ENCODE measurements at places on chromosomes 7 and 10. TPM values are rescaled to one million over a fixed set of nuclear protein-coding genes. Genes with fewer than 3 reads are reported as not detected.

DNA sequence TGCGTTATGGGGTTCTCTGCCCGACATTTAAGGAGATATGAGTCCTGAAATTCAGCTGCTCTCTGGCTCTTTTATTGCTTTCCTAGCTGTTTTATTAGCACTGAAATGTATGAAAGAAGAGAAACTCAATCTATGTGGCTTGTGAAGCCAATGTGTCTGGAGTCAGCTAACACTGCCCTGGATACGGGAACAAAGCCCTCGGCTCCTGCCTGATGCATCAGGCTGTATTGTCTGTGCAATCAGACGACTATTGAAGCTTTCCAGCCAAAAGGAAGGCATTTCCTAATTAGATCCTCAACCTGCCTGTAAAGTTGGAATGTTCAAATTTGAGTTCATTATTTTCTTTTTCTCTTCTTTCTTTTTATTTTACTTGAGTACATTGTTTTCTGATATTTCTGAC, 22.0 kb upstream of the TM9SF3 start:
- H3K4me3 ChIP-seq: no peak overlapping the region
- DNase-seq: no peak
- peaks cover 6% of the 10 kb centered on the region for H3K4me1 ChIP-seq

GRCh38 chr7:25359471-25360059, 131.3 kb upstream of the NPVF start:
- no peak overlapping the region for H3K4me3 ChIP-seq
- DNase-seq: no peak
- H3K27ac ChIP-seq: no peak overlapping the region
- H3K27me3 ChIP-seq: no peaks in the 10 kb centered on the region
- no peaks in the 10 kb centered on the region for H3K36me3 ChIP-seq
- H3K4me1 ChIP-seq: peaks cover 3% of the 10 kb centered on the region

IGF2BP3 gene
- 36.0 TPM for total RNA-seq

DNA sequence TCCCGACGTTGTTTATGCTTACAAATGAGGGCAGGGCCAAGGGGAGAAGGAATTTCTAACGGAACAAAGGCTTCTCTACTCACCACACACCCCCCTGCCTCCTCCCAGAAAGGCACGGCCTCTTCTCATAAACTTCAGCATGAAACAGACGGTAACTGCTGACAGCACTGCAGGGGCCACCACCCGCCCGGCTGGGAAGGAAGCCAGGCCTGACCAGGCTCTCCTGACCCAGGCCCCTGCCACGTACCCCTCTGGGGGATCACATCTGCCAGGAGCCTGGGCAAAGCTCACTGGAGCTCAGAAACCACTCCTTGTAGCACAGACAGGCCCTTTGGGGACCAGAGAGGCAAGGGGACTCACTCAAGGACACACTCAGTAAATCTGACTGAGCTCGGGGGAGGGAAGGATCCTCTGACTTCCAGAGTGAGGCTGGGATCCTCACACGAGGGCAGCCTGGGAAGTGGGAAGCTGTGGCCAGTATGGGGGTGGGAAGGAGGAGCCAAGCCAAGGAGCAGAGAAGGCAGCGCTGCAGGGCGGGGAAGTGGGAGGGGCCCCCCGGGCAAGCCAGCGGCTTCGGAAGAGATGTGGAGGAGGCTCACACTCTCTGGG, 46.1 kb downstream of the ZCCHC24 start:
- H3K36me3 ChIP-seq: no peaks in the 10 kb centered on the region
- DNase-seq: peak; percentile 96
- no peaks in the 10 kb centered on the region for H3K4me1 ChIP-seq

- H3K36me3 ChIP-seq: no peaks in the 10 kb centered on the region
- H3K4me3 ChIP-seq: no peak overlapping the region
- no peak overlapping the region for H3K27ac ChIP-seq
- peak; percentile 30 for DNase-seq
- H3K27me3 ChIP-seq: no peaks in the 10 kb centered on the region
- no peaks in the 10 kb centered on the region for H3K4me1 ChIP-seq
These were observed 428.6 kb downstream of the LRMDA start for GRCh38 chr10:75860009-75860408.

NUTM2B gene
- 11.0 TPM for total RNA-seq

DNA sequence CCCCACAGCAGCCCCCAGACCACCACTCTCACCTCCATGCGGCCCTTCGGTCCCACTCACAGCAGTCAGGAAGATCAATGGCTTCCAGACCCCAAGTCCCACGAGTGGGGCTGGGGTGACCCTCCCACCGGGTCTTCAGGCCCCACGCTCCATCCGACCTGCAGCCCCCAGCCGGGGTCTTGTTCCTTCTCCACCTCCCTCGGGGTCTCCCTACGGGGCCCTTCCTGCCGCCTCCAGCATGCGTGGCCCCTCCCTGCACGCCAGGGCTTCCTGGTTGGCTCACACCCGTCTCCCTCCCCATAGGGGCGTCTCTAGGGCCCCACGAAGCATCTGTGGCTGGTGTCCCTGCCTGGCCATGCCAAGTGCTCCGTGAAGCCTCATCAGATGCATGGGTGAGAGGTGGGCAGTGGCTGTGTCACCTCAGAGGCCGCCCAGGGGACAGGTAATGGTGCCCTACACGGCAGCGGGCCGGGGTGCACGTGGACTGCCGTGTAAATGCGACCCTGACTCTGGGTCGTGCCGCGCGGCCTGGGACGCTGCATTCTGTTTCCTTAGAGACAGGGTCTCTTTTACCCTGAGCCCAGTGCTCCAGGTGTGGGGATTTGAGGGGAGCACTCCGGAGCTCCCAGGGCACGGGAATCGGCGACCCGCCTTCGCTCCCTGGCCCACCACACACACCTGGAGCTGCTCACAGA, 19.9 kb downstream of the ADAP1 start:
- H3K27me3 ChIP-seq: no peaks in the 10 kb centered on the region
- no peak for DNase-seq
- no peaks in the 10 kb centered on the region for H3K4me1 ChIP-seq

DNA sequence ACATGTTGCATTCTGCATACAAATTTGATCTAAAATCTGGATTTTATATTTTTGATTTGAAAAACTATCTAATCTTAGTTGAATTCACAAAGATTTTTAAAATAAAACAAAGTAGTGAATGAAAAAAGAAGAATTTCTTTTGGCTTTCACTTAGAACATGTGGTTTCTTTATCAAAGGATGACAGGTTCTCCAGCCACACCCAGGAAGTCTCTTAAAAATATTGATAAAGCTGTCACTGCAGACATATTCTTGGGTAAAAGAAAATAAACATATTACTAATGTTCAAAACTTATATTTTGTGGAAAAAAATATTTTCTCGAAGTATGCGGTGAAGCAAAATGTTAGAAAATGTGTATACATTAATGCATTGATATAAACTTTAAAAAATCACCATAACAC, 44.3 kb downstream of the ARL4A start:
- DNase-seq: no peak
- H3K4me1 ChIP-seq: no peaks in the 10 kb centered on the region
- no peak overlapping the region for H3K4me3 ChIP-seq
- no peaks in the 10 kb centered on the region for H3K36me3 ChIP-seq
- no peaks in the 10 kb centered on the region for H3K27me3 ChIP-seq

- H3K27me3 ChIP-seq: no peaks in the 10 kb centered on the region
- H3K36me3 ChIP-seq: no peaks in the 10 kb centered on the region
- no peak overlapping the region for H3K27ac ChIP-seq
- no peak overlapping the region for H3K4me3 ChIP-seq
These were observed 468.8 kb upstream of the AUTS2 start for GRCh38 chr7:69129524-69129923.

DNA sequence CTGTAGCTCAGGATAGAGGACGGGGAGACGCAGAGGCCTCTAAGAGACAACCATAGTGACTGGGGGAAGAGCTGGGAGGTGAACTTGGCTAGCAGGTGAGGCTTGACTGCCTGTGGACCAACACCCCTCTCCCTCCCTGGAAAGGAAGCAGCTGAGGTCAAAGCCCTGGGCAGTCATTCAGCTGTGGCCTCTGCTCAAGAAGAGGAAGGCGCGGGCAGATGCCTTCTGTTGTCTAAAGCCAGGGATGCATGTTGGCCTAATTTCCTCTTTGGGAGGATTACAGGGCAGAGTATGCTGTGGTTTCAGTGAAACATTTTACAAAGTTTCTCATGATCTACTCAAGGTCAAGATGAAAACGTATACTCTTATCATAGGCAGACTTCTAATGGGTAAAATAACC, 327.1 kb downstream of the PRPF18 start:
- H3K4me1 ChIP-seq: no peaks in the 10 kb centered on the region
- DNase-seq: peak; percentile 39
- no peak overlapping the region for H3K27ac ChIP-seq
- no peaks in the 10 kb centered on the region for H3K36me3 ChIP-seq
- H3K4me3 ChIP-seq: no peak overlapping the region

AZGP1 gene
- total RNA-seq: 81.2 TPM

PON3 gene
- 27.2 TPM for total RNA-seq

- H3K4me3 ChIP-seq: no peak overlapping the region
- H3K27ac ChIP-seq: no peak overlapping the region
- H3K27me3 ChIP-seq: no peaks in the 10 kb centered on the region
- H3K36me3 ChIP-seq: no peaks in the 10 kb centered on the region
- peaks cover 4% of the 10 kb centered on the region for H3K4me1 ChIP-seq
These were observed 19.7 kb downstream of the GPRIN2 start for GRCh38 chr10:46536781-46537180.

DNA sequence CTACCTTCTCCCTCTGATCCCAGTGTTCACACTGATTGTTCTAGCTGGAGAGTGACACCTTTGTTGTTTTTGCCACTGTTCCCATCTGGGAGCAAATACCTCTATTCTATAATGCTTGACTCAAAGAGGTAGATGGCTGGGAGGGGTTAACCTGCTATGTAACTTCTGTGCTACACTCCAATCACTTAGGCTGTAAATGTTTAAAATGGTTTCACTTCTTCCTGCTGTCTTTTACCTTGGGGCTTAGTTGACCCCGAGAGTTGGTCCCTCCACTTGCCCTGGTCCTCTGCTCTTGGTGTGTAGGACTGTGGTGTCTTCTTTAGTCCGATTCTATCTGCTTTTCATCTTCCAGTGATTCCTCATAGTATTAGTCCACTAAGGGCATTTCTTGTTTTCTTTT, 22.3 kb downstream of the KLHDC10 start:
- H3K36me3 ChIP-seq: no peaks in the 10 kb centered on the region
- no peaks in the 10 kb centered on the region for H3K4me1 ChIP-seq
- H3K27ac ChIP-seq: no peak overlapping the region
- H3K4me3 ChIP-seq: no peak overlapping the region
- no peak for DNase-seq

DNA sequence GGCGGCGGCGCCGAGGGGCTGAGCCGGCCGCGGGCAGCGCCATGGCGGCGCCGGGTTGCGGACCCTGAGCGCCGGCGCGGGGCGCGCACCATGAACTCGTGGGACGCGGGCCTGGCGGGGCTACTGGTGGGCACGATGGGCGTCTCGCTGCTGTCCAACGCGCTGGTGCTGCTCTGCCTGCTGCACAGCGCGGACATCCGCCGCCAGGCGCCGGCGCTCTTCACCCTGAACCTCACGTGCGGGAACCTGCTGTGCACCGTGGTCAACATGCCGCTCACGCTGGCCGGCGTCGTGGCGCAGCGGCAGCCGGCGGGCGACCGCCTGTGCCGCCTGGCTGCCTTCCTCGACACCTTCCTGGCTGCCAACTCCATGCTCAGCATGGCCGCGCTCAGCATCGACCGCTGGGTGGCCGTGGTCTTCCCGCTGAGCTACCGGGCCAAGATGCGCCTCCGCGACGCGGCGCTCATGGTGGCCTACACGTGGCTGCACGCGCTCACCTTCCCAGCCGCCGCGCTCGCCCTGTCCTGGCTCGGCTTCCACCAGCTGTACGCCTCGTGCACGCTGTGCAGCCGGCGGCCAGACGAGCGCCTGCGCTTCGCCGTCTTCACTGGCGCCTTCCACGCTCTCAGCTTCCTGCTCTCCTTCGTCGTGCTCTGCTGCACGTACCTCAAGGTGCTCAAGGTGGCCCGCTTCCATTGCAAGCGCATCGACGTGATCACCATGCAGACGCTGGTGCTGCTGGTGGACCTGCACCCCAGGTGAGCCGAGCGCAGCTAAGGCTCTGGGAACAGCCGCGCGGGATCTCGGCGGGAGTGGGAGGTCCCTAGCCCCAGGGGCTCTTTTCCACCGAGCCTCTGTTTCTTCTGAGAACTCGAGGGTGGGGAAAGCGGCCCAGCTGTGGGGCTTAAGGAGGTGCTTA, at the start of gene GPR26:
GPR26 (plus strand) TSS at position 38 of the 919 bp plus-strand sequence; CDS start at position 91, 53 bp downstream.
- H3K4me1 ChIP-seq: no peaks in the 10 kb centered on the region
- H3K4me3 ChIP-seq: peak within 1 kb of the TSS; percentile 23
- H3K36me3 ChIP-seq: no peaks in the 10 kb centered on the region
- no peak within 1 kb of the TSS for H3K27ac ChIP-seq

DNA sequence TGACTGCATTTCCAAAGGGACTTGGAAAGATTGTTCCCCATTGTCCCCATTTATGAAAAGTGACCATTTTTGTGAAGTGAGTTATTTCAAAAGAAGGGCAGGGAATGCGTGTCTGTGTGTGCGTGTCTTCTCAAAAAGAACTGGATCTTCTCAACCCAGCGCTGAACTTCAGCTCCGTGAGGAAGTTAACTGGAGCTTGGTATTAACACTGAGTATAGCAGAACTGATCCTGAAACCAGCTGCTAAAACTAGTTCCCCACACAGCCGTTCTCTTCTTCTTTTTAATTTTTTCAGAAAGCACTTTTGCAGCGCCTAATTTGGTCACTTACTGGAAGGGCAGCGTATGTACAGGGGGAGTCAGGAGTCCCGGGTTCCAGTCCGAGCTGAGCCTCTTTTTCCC, 45.8 kb upstream of the PLEKHA1 start:
- no peaks in the 10 kb centered on the region for H3K4me1 ChIP-seq
- no peak for DNase-seq
- H3K4me3 ChIP-seq: no peak overlapping the region
- H3K27me3 ChIP-seq: no peaks in the 10 kb centered on the region

TAF3 gene
- 32.8 TPM for total RNA-seq

ZKSCAN1 gene
- total RNA-seq: 71.3 TPM

DNA sequence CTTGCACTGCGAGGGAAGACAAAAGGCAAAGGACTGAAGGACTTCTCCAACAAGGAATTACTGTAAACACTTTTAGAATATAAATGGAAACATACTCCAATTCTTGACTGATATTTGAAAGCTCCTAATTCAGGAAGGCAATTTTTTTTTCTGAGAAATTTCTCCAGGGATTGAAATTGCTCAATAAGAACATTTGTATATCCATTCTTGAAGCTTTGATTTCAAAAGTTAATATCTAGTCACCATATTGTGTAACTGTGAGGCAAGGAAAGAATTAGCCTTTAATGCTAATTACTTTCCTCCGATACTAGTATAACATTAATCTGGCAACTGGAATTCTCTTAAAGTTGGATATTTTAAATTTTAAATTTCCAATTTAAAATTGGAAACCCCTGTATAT, 188.4 kb upstream of the COL1A2 start:
- no peak for DNase-seq
- no peaks in the 10 kb centered on the region for H3K27me3 ChIP-seq
- no peaks in the 10 kb centered on the region for H3K4me1 ChIP-seq

GRCh38 chr10:79220307-79220706, 127.0 kb upstream of the PPIF start:
- no peaks in the 10 kb centered on the region for H3K36me3 ChIP-seq
- peaks cover 44% of the 10 kb centered on the region for H3K4me1 ChIP-seq
- DNase-seq: no peak
- H3K27me3 ChIP-seq: no peaks in the 10 kb centered on the region
- no peak overlapping the region for H3K4me3 ChIP-seq

GRCh38 chr7:100589341-100589947, 3.3 kb downstream of the FBXO24 start:
- H3K27ac ChIP-seq: no peak overlapping the region
- H3K4me1 ChIP-seq: peaks cover 12% of the 10 kb centered on the region
- no peak for DNase-seq
- H3K4me3 ChIP-seq: no peak overlapping the region
- no peaks in the 10 kb centered on the region for H3K36me3 ChIP-seq
